ENCODE measurements at places on chromosomes 3 and 15.

DNA sequence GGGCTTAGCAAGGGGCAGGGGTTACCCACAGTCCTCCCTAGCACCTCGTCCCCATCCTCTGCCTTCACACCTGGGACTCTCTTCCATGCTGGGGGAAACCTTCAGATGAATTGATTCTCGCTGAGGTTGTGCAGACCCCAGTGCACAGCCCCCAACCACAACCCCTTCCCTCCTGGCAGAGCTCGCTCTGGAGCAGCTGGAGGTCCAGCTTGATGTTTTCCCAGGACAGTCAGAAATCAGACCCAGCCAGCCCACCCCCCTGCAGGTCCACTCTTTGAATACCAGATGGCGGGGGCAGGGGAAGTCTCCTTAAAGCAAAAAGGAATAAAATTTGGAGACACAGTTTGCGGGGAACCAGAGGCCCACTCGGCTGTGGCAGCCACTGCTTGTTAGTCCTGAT is 234.4 kb downstream of the XXYLT1 start:
- no peak for DNase-seq

DNA sequence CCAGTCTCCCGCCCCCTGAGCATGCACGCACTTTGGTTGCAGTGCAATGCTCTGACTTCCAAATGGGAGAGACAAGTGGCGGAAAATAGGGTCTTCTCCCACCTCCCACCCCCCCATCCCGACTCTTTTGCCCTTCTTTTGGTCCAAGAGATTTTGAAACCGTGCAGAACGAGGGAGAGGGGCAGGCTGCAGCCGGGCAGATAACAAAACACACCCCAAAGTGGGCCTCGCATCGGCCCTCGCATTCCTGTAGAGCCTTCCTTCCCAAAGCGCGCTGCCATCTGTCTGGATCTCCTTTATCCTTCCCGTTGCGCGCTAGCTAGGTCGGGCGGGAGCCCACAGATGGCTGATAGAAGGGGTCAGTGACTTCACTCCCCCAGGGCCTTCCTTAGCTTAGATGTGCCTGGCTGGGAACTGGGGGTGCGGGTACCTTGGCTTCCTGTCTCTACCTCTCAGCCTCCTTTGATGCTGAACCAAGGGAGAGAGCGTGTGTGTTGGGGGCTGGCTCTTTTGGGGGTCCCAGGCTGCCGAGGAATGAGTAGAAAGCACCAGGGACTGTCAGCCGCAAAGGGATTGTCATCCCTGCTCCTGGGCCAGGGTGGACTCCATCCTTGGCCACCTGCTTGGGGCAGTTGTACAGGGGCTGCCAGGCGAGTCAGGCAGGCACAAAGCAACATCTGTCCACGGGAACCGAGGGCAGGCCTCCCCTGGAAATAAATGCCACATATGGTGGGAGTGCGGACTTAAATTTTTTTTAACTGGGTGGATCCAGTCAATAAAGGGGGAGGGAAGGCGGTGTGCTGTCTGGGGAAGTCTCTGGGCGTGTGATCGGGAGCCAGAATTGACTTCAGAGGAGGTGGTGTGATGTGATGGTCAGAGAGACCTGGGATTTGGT is 1.8 kb downstream of the SMAD3 start:
- DNase-seq: no peak

DNA sequence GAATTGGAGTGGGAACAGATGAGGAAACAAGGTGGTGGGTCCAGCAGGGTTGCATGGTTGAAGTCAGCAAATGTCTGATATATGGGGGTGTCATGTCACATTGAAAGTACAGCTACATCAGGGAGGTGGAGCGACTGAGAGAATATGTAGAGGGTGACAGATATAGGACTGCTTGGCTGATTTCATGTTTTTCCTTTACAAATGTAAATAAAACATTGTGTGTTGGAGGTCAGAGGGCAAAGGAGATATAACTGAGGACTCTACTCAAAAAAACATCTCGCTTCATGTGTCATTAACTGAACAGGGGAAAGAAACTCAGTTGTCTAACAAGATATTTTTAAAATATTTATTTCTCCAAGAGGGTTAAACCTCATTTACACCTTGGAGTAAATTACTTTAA is 177.7 kb downstream of the TIGIT start:
- DNase-seq: no peak

DNA sequence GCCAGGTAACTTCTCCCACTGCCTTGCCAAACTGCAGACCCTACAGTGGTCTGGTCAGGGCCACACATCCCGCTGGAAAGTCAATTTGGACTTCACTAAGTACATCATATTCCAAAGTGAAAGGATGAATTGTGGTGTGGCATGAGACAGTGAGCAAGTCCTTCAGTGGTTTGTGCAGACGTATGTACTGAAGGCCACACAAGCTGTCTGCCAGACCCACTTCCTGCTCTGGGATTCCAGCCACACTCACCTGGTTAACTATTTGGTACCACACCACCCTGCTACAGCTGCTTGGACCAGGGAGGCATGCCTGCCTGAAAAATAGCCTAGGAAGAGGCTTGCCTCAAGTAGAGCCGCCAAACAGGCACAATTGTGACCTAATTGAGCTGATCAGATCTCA is 94.1 kb upstream of the STRIT1 start:
- no peak for DNase-seq

GRCh38 chr3:52534281-52535183 is 875 bp upstream of the NT5DC2 start:
- no peak for DNase-seq

- no peak for DNase-seq
These were observed 120.1 kb downstream of the UACA start for GRCh38 chr15:70643106-70643782.

- DNase-seq: no peak
These were observed 9.1 kb downstream of the BFSP2 start for GRCh38 chr3:133408961-133409360.

DNA sequence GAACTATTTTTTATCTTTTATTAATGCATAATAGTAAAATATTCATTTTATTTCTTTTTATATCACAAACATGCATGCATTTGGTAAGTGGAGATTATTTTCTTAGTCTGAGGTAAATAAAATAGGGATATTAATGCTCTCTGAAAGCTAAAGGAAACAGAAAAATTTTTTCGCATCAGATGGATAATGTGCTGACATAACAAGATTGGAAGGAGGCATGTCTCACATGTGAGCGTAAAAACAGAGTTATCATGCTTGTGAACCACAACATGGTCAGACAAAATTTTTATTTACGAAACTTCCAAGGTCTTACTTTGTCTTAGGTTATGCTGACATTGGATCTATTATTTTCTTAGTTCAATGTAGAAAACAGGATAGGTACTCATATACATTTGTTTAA is 166.1 kb downstream of the SPATA16 start:
- DNase-seq: no peak

DNA sequence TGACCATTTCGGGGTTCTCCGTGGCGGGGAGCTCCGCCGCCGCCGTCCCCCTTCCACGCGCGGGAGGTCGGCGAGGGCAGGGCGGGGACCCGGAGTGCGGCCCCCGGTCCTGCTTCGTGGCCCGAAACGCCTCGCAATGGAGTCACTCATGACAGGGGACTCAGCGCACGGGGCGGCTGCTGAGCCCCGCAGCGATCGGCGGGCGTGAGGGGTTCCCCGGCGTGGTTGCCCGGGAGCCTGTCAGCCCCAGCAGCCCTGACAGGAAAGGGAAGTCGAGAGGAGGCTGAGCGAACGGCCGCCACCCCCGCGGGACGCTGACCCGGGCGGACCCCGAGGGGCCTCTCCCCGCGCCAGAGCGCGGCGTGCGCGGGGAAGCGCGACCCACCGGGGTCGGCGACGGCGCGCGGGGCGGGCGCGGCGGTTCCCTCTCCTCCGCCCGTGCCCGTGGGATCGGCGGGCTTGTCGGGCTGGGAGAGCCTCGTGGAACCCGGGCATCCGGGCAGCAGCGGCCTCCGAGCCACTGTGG is 564 bp upstream of the PIGZ start:
- DNase-seq: peak; percentile 45

GRCh38 chr3:94378322-94378721 is 315.5 kb downstream of the NSUN3 start:
- no peak for DNase-seq

GRCh38 chr3:120615847-120616609 is 19.9 kb downstream of the NDUFB4 start:
- DNase-seq: no peak

DNA sequence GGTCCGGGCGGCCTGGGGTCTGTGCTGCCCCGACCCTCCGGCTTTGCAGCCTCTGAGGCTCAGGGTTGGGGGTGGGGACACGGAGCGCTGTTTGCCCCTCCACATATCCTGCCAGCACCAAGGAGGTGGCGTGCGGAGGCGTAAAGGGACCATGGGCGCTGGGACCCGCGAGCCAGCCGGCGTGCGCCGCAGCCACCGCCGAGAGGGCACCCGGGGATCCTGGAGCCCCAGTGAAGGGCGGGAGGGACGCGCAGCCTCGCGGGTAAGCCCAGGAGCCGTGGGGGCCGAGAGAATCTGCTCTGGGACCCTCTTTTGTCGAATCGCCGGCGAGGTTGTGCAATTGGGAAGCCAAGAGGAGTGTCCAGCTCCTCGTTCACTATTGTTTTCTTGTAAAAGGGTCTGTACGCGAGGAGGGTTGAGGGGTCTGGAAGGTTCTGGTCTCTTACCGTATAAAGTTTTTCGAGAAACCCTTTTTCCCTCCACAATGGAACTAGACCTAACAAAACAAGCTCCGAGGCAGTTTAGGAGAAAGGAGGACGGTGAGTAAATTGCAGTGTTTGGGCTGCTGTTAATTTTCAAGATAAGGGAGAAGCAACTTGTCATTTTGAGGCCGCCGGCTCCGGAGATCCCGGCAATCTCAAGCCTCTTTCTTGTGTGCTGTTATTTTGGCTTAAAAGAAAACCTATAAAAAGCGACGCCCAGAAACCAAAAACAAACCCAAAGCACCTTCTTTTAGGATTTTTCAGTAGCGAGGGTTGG is 29.9 kb upstream of the ST3GAL6 start:
- DNase-seq: no peak

DNA sequence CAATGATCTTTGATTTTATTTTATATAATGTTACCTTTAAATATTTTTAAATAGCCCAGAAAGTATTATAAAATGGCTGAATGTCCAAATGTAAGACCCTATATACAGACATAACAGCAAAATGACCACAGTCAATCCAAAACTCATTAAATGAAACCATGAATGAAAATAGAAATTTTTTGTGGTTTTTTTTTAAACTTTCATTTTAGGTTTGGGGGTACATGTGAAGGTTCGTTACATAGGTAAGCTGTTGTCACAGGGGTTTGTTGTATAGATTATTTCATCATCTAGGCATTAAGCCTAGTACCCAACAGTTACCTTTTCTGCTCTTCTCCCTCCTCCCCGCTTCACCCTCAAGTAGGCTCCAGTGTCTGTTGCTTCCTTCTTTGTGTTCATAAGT is 108.8 kb downstream of the FAIM start:
- no peak for DNase-seq

DNA sequence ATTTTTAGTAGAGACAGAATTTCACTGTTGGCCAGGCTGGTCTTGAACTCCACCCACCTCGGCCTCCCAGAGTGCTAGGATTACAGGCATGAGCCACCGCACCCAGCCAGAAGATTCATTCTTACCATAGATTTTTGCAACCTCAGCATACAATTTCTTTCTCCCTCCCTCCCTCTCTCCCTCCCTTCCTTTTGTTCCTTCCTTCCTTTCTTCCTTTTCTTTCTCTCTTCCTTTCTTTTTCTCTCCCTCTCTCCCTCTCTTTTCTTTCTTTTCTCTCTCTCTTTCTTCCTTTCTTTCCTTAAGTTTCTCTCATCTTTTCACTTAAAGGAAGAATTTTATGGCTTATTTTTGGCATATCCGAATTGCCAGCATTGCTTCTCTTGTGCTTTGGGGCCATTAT is 58.0 kb downstream of the PRKAR2A start:
- no peak for DNase-seq

DNA sequence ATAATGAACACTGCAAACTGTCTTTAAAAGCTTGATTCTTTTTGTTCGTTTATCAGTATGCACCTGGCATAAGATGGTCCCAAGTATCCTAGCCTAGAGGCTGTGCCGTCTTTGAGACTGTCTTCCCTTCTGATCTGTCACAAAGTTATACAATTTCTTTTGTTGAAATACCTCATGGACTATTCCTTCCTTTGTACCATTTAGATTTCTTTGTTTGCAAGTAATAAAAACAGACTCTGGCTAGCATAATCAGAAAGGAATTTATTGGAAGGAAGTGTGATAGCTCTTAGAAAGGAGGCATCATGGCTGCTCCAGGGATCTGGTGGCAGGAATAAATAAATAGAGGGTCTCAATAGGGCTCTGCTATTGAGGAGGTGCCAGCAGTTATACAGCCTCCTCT is 280.4 kb downstream of the SLC9A9 start:
- DNase-seq: no peak
